ENCODE measurements at places on chromosomes 12 and 14.

GRCh38 chr12:54191550-54192022 lies 2.8 kb upstream of the SMUG1 start:
- peak; percentile 68 for DNase-seq

DNA sequence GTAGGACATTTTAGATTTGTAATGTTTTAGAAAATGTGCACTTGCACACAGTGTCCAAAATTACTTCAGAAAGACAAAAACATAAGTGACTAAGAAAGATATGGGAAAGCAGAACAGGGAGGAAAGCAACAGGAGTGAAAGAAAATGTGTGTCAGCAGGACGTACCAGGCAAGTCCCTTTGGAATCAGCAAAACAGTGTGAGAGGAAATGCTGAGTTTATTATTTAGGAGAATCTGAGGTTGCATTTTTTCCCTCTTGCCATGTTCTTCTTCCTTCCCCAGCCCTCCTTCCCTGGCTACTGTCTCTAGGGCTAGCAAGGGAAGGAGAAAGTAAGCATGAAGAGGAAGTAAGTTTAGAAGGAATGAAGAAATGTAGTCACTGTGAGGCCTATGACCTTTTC lies 67.7 kb upstream of the CD163 start:
- no peak for DNase-seq

DNA sequence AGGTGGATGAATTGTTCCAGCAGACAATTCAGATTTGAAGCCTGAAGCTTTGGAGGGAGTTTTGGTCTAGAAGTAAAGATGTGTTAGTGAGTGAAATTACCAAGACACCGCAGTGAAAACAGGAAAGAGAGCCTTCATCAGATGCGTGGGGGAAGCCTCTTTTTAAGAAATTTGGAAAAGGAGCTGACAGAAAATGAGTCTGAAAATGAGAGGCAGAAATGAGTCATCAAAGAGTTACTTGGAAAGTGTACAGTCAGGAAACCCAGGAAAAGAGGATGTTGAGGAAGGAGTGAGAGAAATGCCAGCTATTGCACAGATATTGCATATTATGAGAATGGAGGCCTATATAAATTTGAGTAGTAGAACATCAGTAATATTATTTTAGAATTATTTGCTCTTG lies 520.7 kb downstream of the NRXN3 start:
- DNase-seq: no peak

DNA sequence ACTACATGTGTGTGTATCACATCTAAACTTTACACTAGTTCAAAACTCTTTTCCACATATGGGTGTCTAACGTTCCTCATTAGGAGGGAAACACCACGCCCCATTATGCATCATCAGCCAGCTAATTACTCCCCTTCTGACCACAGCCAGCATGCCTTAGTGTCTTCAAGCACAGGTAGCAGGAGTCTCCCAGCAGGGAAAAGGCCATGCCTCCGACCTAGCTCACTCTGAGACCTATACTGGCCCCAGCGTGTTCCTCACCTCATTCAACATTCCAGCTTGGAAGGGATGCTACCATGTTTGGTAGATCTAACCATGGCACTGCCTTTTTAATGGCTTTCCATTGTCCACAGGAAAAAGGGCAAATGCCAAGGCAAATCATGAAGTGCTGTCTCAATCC lies 66.1 kb upstream of the PRB2 start:
- no peak for DNase-seq

GRCh38 chr12:52698651-52699340 lies 4.5 kb downstream of the KRT77 start:
- no peak for DNase-seq

- DNase-seq: no peak
Measured at GRCh38 chr12:92108651-92109050, 37.0 kb downstream of the BTG1 start.

GRCh38 chr14:75392686-75393641 lies 34.9 kb upstream of the JDP2 start:
- DNase-seq: no peak

DNA sequence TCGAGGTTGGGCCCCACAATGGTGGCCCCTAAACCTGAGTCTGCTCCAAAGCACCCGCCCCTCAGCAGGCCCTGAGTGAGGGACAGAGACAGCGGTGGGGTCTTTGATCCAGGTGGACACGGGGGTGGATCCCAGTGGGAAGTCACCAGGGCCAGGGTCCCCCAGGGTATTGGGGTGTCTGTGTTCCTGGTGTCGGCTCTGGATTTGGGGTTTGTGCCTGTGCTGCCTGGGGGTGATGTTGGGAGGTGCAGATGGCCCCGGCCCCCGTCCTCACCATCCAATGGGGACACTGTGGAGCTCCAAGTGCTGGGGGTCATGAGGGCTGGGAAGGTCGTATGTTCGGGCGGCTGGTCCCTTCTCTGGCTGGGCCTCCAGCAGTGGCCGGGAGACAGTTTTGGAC lies 354.2 kb downstream of the TMEM121 start:
- no peak for DNase-seq

- DNase-seq: no peak
Measured at GRCh38 chr12:19125325-19125724, 4.2 kb upstream of the PLEKHA5 start.

- no peak for DNase-seq
Measured at GRCh38 chr12:90543374-90543773, 411.6 kb downstream of the CCER1 start.

- no peak for DNase-seq
Measured at GRCh38 chr12:19288603-19289244, 150.6 kb upstream of the AEBP2 start.

GRCh38 chr12:128298091-128298748 lies 31.2 kb downstream of the TMEM132C start:
- DNase-seq: no peak

GRCh38 chr12:104740668-104741067 lies 217.4 kb downstream of the SLC41A2 start:
- DNase-seq: no peak

DNA sequence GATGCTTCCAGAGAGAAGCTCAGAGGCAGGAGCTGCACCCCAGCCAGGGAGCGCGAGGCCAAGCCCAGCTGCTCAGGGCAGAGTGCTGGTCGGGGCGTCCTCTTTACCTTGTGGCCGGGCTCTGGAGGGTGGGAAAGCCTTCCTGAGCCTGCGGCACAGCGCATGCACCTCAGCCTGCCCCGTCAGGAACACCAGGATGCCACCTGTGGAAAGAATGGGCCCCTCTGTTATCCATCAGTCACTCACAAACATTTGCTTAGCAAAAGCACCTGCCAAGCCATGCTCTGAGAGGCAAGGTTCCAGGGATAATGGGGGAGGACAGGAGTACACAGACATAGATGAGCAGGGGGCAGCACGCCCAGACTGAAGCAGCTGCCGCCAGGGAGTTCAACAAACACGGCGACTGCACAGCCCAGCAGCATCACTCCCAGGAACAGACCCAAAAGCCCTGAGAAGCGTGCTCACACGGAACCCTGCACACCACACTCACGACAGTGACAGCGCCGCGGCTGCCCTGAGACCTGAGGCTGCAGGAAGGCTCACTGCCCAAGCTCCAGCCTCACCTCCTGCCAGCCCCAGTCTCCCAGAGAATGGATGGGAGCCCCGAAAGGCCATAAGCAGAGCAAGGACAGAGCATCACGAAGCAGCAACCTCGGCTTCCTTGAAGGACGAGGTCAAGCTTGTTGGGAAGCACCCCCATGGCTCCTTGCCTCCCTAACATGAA lies 21.8 kb downstream of the DHX37 start:
- no peak for DNase-seq

GRCh38 chr12:131536766-131537165 lies 174.1 kb upstream of the SFSWAP start:
- DNase-seq: no peak

DNA sequence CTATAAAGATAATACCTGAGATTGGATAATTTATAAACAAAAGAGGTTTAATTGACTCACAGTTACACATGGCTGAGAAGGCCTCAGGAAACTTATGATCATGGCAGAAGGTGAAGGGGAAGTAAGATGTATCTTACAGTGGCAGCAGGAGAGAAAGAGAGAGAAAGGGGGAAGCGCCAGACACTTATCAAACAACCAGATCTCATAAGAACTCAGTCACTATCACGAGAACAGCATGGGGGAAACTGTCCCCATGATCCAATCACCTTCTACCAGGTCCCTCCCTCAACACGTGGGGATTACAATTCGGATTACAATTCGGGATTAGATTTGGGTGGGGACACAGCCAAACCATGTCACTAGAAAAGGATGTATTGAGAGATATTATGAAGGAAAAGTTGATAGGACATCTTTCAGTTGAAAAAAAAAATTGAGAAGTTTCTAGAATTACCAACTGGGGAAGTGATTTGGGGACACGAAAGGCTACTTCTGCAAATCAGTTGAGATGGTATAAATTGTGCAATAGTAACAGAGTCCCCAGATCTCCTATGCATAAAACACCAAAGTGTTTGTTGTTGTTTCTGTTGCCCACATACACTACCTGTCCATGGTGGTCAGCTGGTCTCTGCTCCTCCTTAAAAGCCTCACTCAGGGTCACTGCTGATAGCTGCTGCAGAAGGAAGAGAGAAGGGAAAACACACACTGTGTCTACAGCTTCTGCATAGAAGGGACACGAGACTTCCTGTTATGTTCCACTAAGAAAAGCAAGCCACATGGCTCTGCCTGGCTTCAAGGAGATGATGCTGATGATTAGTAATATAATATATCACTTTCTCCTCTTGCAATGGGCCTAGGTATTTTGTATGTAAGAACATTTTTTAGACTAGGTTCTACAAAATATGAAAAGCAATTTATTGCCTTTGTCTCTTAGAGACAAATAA lies 465.5 kb downstream of the PDZRN4 start:
- no peak for DNase-seq

GRCh38 chr14:93998871-93999403 lies 1.8 kb downstream of the CCDC197 start:
- DNase-seq: no peak

DNA sequence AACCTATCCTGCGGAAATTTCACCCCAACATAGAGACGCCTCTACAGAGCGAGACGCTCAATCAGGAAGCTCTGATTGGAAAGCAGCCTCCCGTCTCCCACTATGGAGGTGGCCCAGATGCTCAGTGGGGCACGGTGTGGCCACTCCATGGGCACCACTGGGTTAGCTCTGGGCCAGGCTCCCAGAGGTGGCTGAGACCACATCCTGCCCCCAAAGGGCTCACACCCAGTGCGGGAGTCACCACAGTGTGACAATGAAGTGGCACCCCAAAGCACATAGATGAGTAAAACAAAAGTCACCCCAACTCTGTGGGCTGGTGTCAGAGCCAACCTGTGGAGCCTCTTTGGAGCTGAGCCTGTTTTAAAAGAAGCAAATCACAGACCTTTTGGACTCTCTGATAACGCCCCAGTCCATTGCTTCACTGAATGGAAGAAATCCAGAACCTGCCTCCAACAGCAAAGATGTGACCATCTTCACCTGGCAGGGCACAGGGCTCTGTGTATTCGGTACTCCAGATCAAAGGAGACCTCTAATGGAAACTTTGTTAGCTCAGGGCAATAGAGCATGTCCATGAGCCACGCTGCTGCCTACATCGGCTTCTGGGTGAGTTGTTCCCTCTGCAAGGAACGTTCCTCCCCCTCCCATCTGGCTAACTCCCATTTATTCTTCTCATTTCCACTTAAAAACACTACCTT lies 19.6 kb downstream of the CLMN start:
- DNase-seq: no peak

GRCh38 chr14:103736546-103737431 lies 21.2 kb downstream of the ZFYVE21 start:
- no peak for DNase-seq

DNA sequence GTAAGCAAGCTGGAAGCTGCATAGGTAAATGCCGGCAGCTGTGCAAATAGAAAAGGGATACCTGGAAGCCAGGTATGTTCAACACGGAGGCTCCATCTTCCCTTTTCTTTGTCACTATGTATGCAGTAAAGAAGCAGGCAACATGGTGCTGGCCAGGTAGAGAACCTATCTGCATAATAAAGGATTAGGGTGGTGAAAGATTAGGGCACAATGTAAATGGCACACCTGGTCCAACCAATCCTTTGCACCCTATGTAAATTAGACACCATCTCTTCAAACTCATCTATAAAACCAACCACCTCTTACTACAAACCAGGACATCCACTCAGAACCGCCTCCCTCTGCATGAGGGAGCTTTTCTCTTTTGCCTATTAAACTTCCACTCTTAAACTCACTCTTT lies 32.3 kb downstream of the RPS29 start:
- DNase-seq: no peak

DNA sequence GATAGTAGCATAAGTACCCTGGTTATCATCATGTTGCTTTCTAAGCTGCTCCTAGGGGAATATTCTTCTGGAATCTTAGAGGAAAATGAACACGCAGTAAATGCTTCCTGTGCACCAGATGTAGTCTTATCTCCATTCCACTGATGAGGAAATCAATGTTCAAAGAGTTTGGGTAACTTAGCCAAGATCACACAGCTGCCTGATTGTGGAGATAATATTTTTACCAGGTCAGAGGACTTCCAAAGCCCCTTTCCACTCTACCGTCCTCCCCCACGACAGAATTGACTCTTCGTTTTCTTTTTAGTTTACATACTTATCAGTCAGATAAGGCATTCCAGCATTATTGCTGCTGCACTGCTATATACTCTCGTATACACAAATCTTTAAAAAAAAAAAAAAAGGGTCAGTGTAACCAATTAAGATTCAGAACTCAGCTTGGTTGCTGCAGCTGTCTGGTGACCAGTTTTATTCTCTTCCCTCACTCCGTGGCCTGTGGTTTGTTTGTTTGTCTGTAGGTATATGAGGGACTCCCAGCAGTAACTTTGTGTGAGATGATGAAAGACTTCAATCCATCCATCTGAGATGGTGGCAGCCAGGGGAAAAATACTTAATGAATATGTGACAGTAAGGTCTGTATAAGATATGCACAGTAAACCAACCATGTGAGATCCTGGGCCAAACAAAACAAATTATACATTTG lies 110.5 kb downstream of the TGFB3 start:
- DNase-seq: no peak
